ENCODE measurements at places on chromosomes 1 and 21. TPM values are rescaled to one million over a fixed set of nuclear protein-coding genes. Genes with fewer than 3 reads are reported as not detected.

- no peak for DNase-seq
Measured at GRCh38 chr1:228979325-228979699, 244.0 kb downstream of the RHOU start.

- peak; percentile 93 for DNase-seq
Measured at GRCh38 chr1:27392096-27392777, at the start of gene GPR3. GPR3 (plus strand) TSS chr1:27392622; CDS start chr1:27393799, 1,177 bp downstream.

Gene TFAP2E
- 0.18 TPM for total RNA-seq

DNA sequence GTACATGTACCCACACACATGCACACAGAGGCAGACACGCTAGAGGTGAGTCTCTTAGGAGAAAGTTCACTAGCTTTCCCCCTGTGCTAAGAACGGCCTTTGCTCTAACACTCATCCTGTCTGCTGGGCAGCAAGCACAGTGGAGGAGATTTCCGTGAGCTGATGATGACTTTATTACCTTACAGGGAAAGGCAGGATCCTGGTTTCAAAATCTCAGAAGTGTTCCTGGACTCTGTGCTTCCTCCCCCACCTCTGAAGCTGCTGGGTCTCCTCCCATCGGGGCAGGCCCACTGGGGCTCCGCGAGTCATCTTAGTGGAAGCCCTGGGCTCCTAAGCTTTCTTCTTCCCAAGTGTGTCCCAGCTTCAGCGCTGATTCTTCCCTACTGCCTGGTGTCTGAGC lies 2.7 kb downstream of the FAM3B start:
- no peak for DNase-seq

- no peak for DNase-seq
Measured at GRCh38 chr1:4108331-4108730, 208.3 kb upstream of the C1orf174 start.

DNA sequence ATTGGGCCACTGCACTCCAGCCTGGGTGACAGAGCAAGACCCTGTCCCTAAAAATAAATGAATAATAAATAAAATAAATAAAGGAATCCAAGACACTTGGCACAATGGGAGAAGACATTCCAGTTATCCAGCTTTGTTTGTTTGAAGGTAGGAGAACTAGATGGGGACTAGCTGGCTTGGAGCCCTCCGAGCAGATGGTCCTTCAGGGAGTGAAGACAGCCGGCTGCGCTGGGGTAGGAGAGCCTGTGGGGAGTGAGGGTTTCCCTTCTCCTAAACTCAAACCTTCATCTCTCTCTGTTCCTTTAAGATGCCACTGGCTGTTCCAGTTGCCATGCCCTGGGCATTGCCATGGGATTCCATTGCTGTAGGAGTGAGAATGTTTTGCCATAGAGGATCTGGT lies 120.6 kb downstream of the NAV1 start:
- DNase-seq: no peak

DNA sequence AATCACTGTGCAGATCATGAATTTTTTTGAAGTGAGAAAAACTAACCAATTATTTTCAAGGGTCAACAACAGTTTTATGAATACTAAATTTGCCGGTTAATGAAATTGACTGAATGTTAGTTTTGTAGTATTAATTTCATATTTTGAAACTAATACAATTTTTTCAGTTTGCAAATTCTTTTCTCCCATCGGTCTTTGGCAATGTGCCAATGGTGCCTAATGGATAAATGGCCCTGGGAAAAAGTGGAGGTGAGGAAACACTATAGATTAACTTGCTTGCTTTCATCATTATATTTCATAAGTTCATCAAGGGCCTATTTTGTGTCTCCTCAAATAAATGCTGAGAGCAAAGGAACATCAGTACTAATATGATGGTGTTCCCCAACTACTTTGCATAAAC lies 4.1 kb downstream of the C1orf141 start:
- DNase-seq: no peak

Gene GPR161
- total RNA-seq: 36.5 TPM

DNA sequence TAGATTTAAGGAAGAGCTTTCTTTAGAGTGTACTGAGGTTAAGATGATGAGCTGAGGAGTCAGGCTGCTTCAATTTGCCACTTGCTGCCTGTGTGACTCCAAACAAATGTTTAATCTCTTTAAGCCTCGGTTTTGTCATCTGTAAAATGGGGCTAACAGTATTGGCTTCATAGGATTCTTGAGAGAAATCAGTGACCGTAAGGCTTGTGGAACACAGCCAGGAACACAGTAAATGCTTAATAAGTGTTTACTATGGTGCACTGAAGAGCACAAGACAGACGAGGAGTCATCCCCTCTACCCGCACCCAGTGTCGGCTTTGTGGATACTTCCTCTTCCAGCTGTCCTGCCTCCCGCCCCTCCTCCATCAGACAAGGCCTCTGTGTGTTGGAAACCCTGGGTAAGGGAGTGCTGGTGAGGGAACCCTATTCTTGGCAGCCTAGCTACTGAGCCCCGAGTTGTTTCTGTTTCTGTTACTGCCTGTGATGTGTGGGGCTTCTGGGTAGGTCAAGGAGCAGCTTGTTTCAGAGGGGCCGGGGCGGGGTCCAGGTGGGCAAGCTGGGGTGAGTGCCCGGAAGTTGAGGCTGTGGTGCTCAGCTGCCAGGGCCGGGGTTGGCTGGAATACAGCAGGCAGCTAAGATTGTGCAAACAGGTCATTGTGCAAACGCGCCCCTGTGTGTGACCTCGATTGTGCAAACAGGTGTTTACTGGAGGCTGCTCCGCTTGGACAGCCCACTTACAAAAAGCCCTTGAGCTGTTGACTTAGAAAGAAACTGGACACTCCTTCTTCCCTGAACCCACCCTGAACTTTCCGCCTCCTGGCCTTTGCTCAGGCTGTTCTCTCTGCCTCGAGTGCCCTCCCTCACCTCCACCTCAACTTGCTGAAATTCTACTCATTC lies 4.0 kb upstream of the CSF3R start:
- no peak for DNase-seq

Gene ADCY10
- not detected for total RNA-seq

- DNase-seq: no peak
Measured at GRCh38 chr1:4210043-4210442, 310.0 kb upstream of the C1orf174 start.

Gene TFF1
- not detected for total RNA-seq

- peak; percentile 17 for DNase-seq
Measured at GRCh38 chr21:36203603-36203889, 46.9 kb downstream of the DOP1B start.

DNA sequence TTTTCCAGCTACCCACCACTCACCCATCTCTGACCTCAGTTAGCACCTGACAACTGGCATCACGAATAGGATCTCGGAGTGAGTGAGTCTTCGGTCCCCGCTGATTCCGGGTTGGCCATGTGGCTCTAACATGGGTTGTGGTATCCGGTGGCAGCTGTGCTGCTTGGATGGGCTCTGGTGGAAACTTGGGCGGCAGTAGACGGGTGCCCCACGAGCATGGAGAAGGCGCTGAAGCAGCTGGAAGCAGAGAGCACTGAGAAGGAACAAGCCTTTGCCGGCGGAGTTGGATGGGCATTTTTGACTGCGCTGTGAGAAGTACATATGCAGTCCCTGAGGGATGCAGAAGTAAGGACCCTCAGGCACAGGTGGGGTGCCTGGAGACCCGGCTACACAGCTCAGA lies 1044.0 kb upstream of the ADGRL4 start:
- DNase-seq: no peak

Gene KRTAP10-4
- total RNA-seq: not detected

Gene EPRS1
- 103 TPM for total RNA-seq

GRCh38 chr1:50368179-50369007 lies 54.9 kb downstream of the DMRTA2 start:
- peak; percentile 26 for DNase-seq

Gene LRRC38
- not detected for total RNA-seq

Gene SSBP3
- total RNA-seq: 49.5 TPM

DNA sequence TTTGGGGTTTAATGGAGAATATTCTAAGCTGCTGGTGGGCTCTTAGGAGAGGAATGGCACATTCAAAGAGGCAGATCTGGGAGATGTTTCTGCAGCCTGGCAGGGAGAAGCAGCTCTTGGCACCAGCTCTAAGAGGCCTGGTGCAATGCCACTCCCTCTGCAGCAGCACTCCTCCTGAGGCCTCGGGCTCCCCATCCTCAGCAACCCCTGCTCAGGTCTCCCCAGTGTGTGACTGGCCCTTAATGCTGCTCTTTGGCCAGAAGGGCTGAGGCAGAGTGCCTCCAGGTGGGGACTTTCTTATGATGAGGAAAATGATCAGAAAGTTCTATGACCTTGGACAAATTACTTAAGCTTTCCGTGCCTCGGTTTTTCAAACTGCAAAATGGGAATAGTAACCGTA lies 55.5 kb downstream of the MAB21L3 start:
- DNase-seq: no peak

GRCh38 chr21:25561668-25562641 lies 45.3 kb downstream of the MRPL39 start:
- peak; percentile 82 for DNase-seq

GRCh38 chr1:58231204-58231603 lies 315.3 kb downstream of the OMA1 start:
- no peak for DNase-seq

DNA sequence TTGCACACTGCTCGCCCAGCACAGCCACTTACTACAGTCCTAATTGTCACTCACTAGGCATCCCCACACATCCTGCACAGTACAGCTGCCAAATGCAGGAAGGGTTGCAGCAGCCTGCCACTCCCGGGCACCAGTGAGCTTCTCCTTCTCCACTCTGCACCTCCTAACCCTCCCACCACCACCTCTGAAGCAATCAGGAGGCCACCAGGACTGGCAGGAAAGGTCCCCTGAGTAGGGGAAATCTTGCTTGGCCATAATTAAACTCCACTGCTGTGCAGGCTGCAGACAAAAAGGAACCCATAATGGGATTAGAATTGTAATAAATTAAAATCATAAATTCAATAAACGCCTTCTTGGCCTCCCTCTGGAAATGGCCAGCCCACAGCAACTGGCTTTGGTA lies 31.8 kb downstream of the FBXO2 start:
- no peak for DNase-seq

DNA sequence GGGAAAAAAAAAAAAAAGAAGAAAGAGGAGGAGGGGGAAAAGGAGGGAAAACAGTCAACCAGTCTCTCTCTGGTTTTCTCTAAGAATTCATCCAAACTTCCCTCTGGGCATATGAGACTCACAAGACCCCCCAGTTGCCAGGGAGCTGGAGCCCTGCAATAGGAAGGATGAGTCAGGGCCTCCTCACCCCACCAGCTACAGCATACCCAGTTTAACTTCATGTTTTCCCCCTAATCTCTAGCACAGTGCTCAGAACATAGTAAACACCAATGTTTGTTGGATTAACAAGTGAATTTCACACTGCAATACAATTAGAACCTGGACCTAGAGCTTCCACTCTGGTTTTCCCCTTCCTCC lies 7.8 kb downstream of the F11R start:
- DNase-seq: no peak

Gene GUCA2B
- not detected for total RNA-seq

- DNase-seq: no peak
Measured at GRCh38 chr1:54517496-54517895, 30.5 kb upstream of the ACOT11 start.

- DNase-seq: no peak
Measured at GRCh38 chr1:207013321-207014085, 19.1 kb downstream of the C1orf116 start.

Gene SLC16A1
- 117 TPM for total RNA-seq

Gene PDZK1
- not detected for total RNA-seq

- DNase-seq: peak; percentile 46
Measured at GRCh38 chr1:101003012-101003650, 22.5 kb downstream of the DPH5 start.

DNA sequence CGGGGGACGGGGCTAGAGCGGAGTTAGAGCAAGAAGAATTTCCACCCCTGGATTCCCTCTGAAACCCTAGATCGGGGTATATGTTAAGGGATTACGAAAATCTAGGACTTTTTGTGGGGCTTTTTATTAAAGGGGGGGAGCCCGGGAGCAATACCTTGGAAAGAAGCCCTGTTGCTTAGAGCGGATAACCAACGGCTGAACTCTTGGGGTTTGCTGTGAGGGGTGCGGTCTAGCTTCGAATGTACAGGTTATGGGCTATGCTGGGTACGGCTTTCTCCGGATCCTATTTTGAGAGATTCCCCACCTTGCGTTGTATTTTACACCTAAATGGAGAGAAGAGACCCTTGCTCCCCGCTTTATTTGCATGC lies 626 bp downstream of the DYRK3 start:
- DNase-seq: peak; percentile 24

- no peak for DNase-seq
Measured at GRCh38 chr1:154881820-154882535, 11.9 kb upstream of the KCNN3 start.

DNA sequence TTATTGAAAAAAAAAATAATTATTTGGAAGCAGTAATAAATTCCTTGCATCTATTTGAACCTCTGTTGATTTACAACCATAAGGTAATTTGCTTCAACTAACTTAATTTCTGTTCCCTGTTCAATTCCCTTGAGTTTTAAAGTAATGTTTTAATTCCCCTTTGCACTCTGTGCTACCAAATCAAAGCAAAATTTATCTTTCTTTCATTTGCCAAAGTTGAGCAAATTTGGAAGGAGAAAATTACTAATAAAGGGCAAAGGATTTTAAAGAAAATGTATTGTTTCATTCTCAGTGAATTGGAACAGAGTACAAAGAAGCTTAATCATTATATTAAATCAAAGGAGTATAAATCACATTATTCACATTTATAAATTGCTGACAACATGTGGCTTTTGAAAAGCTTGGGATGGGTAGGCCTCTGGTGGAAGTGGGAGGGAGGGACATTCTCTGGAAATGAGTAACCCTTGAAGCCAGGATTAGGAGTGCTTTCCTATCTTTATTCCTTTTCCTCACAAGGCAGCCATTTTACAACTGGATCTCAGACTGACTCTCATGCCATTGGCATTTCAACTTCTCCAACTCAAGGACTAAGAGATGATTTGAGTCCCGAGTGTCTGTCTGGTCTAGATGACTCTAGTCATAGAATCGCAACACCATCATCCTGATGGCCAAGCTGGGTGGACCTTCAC lies 331.6 kb upstream of the DUSP10 start:
- no peak for DNase-seq

DNA sequence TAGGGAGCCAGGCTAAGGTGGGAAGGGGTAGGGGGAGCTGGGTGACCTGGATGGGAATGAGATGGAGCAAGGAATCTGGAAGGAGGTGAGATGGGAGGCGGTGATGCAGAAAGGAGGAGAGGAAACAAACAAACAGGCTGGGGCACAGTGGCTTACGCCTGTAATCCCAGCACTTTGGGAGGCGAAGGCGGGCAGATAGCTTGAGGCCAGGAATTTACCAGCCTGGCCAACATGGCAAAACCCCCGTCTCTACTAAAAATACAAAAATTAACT lies 10.8 kb downstream of the CRABP2 start:
- no peak for DNase-seq

- no peak for DNase-seq
Measured at GRCh38 chr1:42933060-42933586, 25.5 kb downstream of the SLC2A1 start.

Gene AMY1C
- total RNA-seq: not detected

Gene SMAP2
- total RNA-seq: 12.0 TPM

- no peak for DNase-seq
Measured at GRCh38 chr1:18047122-18047521, 60.5 kb upstream of the IGSF21 start.

GRCh38 chr1:231604276-231604621 lies 22.3 kb upstream of the DISC1 start:
- DNase-seq: no peak

Gene LMX1A
- total RNA-seq: not detected

Measured in endothelial cell of umbilical vein (primary cell).